Aorta (tissue), 5 donors: ENCODE measurements at places on chromosomes 12 and 14. TPM values are rescaled to one million over a fixed set of nuclear protein-coding genes. Genes with fewer than 3 reads are reported as not detected.
A peak's percentile ranks its signal among the peaks of the same experiment; 100 is the strongest.

DNA sequence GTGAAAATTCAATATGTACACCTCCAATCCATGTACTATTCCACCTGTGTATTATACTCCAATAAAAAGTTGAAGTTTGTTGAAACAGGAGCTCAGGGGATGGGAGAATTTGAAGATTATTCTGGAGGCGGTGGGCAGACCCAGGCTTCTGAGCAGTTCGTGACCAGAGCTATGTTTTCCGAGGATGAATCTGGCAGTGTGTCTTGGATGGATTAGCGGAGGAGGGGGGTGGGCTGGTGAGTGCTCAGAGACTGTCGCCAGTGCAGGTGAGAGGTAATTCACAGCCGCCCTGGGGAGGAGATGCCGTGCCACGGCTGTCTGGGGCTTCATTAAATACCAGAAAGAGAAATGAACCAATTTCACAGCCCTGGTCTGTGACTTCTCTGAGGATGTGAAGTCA is 283.0 kb upstream of the RTL1 start:
- H3K4me3 ChIP-seq: no peak overlapping the region
- no peak for DNase-seq
- no peaks in the 10 kb centered on the region for H3K4me1 ChIP-seq
- no peaks in the 10 kb centered on the region for H3K36me3 ChIP-seq
- no peaks in the 10 kb centered on the region for H3K27me3 ChIP-seq

GRCh38 chr12:102061560-102062418 is at the start of gene WASHC3:
WASHC3 (minus strand) TSS chr12:102061991; CDS start chr12:102061962, 29 bp downstream.
- no peaks in the 10 kb centered on the region for H3K4me1 ChIP-seq
- H3K27ac ChIP-seq: peak within 1 kb of the TSS; percentile 88
- DNase-seq: peak; percentile 98
- peak within 1 kb of the TSS; percentile 99 for H3K4me3 ChIP-seq

DNA sequence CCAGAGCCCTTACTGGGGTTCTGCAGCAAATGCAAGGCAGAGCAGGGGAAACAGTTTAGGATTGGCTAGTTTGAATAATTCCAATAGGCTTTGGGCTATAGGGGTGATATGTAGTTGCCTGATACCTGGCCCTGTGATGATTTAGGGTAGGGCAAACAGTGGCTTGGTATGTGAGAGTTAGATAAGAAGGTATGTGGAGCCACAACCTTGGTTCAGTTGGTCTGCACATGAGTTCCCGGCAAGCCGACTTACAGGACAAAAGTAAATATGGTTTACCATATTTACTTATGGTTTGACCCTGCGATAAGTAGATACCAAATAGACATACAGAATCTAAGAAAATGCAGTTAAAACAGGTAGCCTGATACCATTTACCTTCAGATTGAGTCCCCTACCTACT is 8.3 kb upstream of the CAPRIN2 start:
- H3K27me3 ChIP-seq: no peaks in the 10 kb centered on the region
- H3K36me3 ChIP-seq: no peaks in the 10 kb centered on the region
- no peaks in the 10 kb centered on the region for H3K4me1 ChIP-seq
- H3K27ac ChIP-seq: no peak overlapping the region
- no peak overlapping the region for H3K4me3 ChIP-seq

DNA sequence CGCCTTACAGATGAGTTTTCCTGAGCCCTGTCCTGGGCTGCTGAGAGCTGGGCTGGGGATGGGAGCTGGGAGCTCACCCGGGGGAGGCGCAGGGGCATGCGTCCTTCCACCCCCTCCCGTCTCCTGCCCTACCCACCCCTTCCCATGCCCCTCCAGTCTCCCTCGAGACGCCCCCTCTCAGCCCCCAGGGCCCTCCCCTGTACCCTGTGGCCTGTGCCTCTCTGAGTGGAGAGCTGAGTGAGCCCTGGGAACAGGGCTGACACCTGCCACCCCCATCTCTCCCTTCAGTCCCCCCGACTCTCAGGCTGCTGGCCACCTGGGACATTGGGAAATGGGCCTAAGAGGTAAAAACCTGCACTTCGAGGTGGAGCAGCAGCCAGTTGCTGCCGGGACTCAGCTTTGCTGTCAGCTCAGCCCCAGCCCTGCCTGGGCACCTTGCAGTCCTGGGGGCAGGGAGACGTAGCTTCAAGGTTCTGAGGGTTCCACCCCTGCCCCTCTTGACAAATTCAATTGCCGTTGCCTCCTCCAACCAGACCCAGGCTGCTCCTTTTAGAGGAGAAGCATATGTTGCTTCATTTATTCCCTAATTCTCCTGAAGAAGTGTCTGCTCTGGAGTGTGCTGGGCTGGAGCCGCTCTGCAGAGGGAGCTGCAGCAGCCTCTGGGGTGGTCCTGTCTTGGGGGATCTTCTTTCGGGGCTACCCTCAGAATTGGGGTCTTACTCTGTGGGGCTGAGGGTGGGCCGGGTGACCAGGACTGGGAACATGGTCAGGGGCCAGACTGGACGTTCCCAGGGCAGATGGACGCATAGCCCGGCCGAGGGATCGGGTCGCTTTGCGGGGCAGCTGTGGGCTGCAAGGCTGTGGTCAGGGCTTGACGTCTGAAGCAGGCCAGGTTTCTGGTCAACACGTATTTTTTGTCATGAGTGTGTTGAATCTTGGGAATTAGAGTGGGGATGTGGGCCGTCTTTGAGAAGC is 141.4 kb downstream of the ADGRD1 start:
- no peak overlapping the region for H3K4me3 ChIP-seq
- no peaks in the 10 kb centered on the region for H3K27me3 ChIP-seq
- no peak overlapping the region for H3K27ac ChIP-seq
- no peak for DNase-seq
- no peaks in the 10 kb centered on the region for H3K36me3 ChIP-seq
- no peaks in the 10 kb centered on the region for H3K4me1 ChIP-seq

Gene AKAP3
- 1.4 TPM for total RNA-seq

GRCh38 chr12:123763093-123763492 is 992 bp downstream of the DNAH10 start:
- no peak for DNase-seq
- no peak overlapping the region for H3K27ac ChIP-seq
- no peaks in the 10 kb centered on the region for H3K4me1 ChIP-seq
- no peak overlapping the region for H3K4me3 ChIP-seq
- H3K36me3 ChIP-seq: no peaks in the 10 kb centered on the region
